ENCODE measurements at places on chromosomes 12 and 14.

DNA sequence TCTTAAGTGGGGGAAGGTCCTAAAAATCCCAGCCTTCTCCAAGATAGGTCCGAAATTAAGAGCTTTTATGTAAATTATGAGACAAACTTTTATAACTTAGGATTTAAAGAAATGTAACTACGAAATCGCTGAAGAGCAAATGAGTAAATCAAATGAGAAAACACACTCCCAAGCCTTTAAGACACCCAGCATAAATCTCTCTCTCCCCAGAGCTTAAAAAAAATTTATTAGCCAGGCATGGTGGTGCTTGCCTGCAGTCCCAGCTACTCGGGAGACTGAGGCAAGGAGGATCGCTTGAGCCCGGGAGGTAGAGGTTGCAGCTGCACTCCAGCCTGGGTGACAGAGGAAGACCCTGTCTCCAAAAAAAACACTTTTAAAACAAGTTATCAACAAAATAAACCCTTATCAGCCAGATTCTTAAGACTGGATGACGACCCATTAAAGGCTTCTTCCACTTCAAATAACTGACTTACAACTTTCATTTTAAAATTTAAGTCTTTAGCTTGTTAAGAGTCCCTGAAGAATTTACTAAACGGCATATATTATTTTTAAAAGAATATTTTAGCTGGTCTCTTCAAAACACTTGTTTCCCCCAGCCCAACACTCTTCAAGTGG is 3.2 kb downstream of the PTGES3 start:
- no peak for DNase-seq

GRCh38 chr12:15721316-15722115 is 67.7 kb downstream of the EPS8 start:
- DNase-seq: no peak

GRCh38 chr12:64819816-64820402 is 4.5 kb upstream of the TBC1D30 start:
- peak; percentile 9 for DNase-seq

DNA sequence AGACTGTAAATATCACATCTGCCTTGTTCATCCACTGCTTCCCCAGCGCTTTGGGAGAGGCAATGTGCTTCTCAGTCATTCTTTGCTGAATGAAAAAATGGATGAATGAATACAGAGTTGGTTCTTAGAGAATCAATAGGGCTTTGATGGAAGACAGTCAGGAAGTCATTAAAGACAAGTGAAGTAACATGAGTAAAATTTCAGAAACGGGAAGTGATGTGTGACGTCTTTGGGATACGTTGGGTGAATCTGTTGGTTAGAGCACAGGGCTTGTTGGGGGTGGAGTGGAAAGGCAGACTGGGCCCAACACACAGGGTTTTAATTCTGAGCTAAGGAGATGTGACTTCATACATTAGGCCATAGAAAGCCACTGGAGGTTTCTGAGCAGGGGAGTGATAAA is 39.0 kb upstream of the NRXN3 start:
- peak; percentile 25 for DNase-seq

DNA sequence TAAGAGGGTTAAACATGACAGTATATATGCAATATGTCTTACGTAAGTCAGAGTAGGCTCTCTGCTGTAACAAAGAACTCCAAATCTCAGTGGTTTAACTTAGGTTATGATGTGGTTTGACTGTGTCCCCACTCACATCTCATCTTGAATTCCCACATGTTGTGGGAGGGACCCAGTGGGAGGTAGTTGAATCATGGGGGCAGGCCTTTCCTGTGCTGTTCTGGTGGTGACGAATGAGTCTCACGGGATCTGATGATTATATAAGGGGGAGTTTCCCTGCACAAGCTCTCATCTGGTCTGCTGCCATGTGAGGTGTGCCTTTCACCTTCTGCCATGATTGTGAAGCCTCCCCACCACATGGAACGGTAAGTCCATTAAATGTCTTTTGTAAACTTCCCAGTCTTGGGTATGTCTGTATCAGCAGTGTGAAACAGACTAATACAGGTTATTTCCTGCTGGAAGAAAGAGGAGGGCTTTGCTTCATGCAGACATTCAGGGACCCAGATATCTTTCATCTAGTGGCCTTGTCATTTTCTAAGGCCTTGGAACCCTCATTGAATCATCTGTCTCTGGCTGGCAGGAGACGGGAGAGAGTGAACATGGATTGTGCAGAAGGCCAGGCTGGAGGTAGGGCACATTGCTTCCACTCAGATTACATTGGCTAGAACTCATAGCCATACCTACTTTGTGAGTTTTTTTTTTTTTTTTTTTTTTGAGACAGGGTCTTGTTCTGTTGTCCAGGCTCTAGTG is 96.1 kb downstream of the CRADD start:
- peak; percentile 48 for DNase-seq

DNA sequence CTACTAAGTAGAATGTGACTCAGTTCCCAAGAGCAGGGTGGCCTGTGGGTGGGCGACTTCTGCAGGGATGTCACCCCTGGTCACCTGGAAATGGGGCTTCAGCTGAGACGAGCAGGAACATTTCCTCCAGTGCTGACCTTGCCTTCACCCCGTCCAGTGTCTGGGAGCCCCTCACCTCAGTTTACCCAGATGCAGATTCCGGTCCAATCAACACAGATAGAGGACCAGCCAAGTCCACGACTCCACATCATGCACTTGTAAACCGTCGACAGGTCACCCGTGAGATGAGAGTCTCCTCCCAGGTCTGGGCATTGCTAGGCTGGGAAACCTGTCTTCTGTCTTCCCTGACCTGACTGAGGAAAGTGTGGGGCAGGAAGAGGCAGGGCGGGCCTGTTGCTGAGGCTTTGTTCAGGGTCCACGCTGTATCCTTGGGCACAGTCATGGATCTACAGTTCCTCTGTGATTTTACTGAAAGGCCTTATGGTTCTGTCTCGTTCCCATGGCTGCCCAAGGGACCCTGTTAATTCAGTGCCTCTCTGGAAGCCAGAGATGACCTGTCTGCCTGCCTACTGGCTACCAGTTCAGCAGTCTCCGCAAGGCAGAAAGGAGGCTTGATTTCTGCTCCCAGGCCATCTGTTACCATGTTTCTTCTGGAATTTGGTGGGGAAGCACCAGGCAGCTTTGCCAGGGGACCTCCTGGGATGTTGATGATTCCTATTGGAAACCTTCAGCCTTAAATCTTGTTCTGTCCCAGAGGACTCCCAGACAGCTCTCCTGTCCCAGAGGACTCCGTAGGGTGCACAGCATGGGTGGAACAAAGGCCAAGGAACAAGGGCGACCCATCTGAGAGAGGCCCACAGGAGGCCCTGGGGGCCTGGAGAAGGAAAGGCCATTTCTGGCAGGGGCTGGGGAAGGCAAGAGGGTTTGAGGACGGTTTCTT is 288.5 kb upstream of the RTL1 start:
- no peak for DNase-seq

- peak; percentile 33 for DNase-seq
Observed at GRCh38 chr14:32078023-32078857, 1.1 kb downstream of the ARHGAP5 start.

DNA sequence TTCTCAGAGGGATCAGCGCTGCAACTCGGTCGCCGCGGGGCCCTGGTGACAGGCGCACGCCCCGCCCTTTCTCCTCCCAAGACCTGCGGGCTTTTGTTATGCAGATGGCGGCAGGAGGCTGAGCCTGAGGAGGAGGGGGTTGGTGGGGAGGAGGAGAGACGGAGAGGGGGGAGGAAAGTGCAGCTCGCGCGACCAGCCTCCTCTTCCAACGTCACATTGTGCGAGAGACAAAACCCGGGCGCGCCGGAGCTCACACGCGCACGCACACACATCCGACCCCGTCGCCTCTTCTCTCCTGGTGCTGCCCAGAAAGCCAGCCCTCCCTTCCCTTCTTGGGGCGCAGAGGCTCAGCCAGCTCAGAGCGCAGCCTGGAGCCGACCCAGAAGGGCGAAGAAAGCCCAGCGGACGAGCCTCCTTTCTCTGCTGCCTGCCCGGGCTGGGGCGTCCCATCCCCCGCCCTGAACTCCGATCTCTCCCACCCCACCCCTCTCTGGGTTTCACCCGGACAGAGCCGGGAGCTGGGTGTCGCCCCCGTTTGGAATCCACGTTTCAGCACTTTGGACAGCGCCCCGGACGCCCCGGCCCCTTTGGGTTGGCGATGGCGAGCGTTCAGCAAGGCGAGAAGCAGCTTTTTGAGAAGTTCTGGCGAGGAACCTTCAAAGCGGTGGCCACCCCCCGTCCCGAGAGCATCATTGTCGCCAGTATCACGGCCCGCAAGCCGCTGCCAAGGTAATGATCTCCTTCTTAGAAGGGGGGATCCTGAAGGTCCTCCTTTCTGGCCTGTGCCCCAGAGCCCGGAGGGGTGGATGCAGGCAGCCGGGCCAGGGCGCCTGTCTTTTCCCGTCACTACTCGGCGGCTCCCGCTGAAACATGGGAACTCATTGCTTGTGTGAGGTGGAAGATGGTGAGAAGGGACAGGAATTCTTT is at the start of gene SRRM4:
TSS of gene SRRM4 (plus strand) at position 257 of the 927 bp plus-strand sequence. CDS start at position 599, 342 bp downstream.
- no peak for DNase-seq

DNA sequence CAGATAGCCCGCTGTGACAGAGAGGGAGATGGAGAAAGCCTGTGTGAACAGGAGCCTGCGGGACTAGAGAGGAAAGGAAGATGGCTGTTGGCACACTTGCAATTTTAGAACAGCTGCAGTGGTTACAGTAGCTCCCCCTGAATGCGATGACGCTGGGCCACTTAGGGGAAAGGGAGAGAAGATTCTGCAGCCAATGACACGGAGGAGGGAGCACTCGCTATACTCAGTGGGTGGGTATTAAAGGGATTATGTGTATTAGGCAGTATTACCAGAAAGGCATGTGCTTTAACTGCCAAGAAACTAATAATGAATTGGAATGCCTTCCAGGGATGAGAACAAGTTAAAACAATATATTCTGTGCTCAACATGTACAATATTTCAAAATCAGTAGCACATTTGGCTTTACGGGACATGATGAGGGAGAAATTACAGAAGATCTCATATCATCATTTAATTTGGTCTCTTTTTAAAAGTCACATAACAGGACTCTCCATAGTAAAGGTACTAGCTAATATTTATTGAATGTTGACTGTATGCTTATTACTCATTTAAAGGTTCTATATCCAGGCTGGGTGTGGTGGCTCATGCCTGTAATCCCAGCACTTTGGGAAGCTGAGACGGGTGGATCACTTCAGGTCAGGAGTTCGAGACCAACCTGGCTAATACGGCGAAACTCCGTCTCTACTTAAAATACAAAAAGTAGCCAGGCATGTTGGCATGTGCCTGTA is 35.9 kb upstream of the FOS start:
- no peak for DNase-seq

DNA sequence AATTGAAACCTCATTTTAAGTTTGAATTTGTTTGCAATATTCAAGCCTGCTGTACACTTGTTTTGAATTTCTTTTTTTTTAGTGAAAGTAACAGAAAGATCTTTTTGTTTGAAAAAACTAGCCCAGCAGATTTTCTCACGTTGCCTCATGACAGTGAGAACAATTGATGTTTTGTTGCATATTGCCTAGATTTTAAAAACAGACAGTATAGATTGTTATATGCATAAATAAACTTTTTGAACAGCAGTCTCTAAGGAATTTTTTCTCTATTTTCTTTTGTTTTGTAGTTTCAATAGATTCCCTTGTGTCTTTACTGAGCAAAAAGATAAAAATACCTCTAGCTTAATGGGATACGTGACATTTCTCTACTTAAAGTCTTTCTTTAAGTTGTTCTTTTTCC is 15.4 kb downstream of the OR6C6 start:
- no peak for DNase-seq

DNA sequence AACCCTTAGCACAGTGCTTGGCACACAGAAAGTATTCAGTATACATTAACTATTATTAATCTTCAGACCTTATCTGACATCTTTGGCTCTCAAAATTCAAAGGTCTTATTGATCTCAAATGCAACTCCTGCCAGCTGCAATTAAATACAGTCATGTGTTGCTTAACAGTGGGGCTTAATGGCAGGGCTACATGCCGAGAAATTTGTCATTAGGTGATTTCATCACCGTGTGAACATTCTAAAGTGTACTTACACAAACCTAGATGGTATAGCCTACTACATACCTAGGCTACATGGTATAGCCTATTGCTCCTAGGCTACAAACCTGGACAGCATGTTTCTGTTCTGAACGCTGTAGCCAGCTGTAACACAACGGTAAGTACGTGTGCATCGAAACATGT is 156.3 kb upstream of the TMCC3 start:
- no peak for DNase-seq

- DNase-seq: no peak
Observed at GRCh38 chr14:52154992-52155650, 86.3 kb upstream of the NID2 start.

DNA sequence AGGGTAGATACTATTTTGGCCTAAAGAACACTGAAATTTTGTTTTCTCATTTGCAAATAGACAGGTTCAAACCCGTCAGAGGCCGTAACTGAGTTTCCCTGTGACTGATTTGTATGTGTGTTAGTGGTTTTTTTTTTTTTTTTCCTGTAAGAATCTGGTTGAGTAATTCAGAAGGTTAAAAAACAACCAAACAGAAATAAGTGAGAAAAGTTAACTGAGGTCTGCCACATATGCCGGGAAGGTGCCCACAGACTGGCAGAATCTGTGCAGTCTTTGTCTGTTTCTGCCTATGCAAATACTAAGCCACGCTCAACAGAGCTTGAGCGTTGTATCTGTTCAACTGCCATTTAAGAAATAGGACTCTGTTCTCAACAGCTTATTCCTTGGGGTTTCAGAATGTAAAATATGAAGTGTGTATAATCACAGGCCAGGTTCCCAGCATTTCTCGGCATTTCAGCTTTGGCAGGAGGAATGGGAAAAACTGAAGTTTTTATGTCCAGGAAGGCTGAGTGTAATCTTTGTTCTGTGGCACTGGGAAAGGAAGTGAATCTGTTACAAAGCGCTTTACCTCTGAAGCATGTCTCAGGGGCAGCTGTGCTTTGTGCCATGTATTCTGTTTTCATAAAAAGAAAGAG is 181.9 kb downstream of the PRKCH start:
- no peak for DNase-seq

DNA sequence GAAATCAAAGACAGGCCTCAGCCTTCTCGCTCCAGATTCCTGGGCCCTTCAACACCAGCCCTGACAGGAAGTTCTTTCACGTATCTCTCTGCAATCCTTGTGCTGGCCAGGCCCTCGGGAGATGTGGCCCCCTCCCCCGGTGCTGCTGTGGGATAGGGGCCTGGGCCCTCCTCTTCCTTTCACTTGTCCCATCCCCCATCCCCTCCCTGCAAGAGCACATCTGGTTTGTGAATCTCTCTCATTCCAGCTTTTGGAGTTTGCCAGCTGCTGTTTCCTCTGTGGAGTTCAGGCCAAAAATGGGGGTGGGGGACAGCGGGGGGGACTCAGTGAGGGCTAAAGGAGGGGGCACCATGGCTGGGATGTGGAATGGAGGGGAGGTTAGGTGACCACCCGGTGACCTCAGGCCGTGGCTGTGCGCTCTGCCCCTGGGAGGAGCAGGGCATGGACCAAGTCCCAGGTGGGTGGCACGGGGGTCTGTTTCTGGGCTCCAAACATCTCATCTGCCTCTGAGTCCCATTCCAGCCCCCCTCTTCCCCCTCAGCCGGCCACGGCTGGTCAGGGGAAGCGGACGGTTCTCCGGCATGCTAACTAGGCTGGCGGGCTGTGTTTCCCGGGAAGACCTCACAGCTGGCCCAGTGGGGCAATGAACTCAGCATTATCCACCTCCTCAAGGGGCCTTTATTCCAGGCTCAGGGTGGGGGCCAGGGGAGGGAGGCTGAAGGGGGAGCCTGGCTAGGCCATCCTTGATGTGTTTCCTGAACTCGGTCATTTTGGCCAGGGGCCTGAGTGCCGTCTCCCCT is 7.4 kb downstream of the LRP1 start:
- no peak for DNase-seq

- no peak for DNase-seq
Observed at GRCh38 chr12:10305411-10305810, 2.3 kb upstream of the KLRD1 start.
